ENCODE measurements at places on chromosomes 5 and 9.

GRCh38 chr5:14669975-14670374 is 5.5 kb downstream of the OTULIN start:
- no peak for DNase-seq

- DNase-seq: no peak
Observed at GRCh38 chr5:112584781-112585180, 152.9 kb upstream of the APC start.

DNA sequence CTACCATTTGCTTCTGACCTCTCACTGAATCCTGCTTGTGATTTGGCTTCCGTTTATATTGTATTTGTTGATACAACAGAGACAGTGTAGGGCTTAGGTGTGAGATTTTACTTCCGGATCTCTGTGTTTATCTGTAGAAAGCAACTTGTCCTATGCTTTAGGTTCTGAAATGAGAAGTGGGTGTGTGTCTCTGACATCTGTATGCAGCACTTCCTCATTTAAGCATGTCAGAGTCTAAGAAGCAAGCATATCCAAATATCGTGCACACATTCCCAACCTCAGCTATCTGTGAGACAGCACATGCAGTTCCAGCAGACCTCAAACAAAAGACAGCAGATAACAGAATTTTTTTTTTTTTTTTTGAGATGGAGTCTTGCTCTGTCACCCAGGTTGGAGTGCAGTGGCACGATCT is 16.3 kb downstream of the KLF9 start:
- no peak for DNase-seq

- DNase-seq: no peak
Observed at GRCh38 chr9:107973451-107973850, 483.9 kb upstream of the KLF4 start.

GRCh38 chr5:10634562-10634961 is 70.7 kb downstream of the ANKRD33B start:
- no peak for DNase-seq

GRCh38 chr9:18756712-18757125 is 276.3 kb downstream of the SAXO1 start:
- no peak for DNase-seq

GRCh38 chr9:126893079-126893478 is 21.5 kb upstream of the RALGPS1 start:
- DNase-seq: no peak

GRCh38 chr9:129794549-129794948 is 8.4 kb upstream of the TOR1B start:
- no peak for DNase-seq

DNA sequence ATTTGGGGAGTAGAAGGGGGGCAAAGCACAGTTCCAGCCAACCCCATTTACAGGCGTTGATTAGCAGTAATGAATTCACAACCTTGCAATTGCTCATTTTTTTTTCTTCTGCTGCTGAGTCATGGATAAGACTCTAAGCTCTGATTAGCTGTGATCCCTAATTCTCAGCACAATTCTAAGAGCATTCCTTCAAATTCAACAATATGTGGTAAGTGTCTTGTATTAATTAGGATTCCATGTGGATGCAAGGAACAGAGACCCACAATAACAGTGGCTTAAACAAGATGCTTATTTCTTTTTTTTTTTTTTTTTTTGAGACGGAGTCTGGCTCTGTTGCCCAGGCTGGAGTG is 133.4 kb downstream of the PALM2AKAP2 start:
- DNase-seq: no peak

- no peak for DNase-seq
Observed at GRCh38 chr5:32449262-32449661, 4.7 kb upstream of the ZFR start.

- DNase-seq: no peak
Observed at GRCh38 chr9:38110476-38110875, 41.4 kb upstream of the SHB start.

DNA sequence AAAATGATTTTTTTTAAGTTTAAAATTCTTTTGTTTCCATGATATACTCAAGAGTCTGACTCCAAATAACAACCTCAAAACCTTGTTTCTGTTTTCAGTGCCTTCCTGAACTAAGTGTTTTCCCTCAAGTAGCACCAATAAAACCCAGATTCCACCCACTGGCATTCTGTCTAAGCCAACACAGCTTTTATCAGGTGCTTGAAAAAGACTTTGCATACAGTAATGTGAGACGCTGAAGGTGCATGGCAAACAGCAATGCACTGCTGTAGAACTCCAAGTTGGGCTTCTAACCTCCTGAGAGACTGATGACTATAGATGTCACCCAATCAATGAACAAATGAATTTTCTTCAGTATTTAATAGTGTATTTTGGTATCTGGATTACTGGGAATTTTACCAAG is 95.7 kb downstream of the NFIB start:
- DNase-seq: no peak

- no peak for DNase-seq
Observed at GRCh38 chr9:138038244-138038671, 160.7 kb downstream of the CACNA1B start.

DNA sequence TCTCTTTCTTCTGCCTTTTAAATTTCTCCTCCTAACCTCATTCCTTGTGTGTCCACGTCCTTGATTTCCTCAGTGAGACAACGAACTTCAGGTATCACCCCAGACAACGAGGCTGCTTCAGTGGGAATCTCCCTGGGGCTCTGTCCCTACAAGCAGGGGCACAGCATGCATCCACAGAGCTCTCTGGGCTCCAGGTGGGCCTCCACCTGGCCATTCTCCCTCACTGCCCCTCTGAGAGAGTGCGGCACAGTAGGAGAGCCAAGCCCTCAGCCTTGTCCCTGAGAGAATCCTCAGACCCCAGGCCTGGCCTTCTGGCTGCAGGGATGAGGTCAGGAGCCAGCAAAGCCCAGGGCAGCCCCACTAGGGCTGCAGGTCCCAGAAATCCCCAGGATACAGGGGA is 105.3 kb downstream of the LHFPL2 start:
- DNase-seq: no peak

- DNase-seq: no peak
Observed at GRCh38 chr9:126636983-126637798, 23.5 kb downstream of the LMX1B start.

GRCh38 chr9:106936680-106937079 is 73.7 kb downstream of the ZNF462 start:
- no peak for DNase-seq

GRCh38 chr9:131111854-131112311 is 13.5 kb upstream of the NUP214 start:
- DNase-seq: no peak

- DNase-seq: no peak
Observed at GRCh38 chr5:141507387-141508091, 18.7 kb downstream of the PCDHGC5 start.

DNA sequence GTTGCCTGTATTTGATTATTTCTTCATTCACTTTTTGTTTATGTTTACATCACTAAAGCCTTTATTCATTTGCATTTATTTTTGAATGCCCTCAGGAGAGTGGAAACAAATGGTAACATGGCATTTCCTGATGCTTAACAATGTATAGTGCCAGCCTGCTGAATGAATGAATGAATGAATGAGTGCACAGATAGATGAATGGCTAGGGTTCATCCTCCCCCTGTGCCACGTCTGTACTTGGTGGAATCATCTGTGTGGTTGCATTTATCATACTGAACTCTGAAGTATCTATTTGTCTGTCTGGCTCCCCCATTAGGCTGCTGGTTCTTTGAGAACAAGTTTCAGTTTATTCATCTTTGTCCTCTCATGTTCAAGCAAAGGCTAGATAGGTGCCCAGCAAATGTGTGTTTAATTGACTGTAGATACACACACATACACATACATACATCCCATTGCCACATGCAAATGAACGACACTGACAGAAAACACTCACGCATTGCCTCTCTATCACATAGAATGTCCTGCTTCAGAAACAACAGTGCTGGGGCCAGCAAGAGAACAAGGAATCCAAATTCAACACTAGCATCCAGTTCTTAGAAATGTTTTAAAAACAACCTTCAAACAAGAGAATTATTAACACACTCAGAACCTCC is 150.4 kb downstream of the PAPPA start:
- DNase-seq: no peak

DNA sequence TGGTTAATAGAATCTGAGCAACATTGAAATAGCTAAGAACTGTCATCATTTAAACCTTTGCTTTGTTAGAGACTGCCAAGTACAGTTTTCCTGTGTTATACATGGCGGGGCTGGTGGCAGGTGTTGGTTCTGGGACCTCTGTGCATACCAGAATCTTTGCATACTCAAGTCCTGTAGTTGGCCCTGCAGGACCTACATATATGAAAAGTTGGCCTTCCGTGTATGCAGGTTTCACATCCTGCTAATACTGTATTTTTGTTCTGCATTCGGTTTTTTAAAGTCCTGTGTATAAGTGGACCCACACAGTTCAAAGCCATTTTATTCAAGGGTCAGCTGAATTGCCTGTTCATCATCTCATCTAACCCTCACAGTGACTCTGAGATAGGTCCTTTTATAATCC is 36.4 kb downstream of the LARP1 start:
- no peak for DNase-seq

DNA sequence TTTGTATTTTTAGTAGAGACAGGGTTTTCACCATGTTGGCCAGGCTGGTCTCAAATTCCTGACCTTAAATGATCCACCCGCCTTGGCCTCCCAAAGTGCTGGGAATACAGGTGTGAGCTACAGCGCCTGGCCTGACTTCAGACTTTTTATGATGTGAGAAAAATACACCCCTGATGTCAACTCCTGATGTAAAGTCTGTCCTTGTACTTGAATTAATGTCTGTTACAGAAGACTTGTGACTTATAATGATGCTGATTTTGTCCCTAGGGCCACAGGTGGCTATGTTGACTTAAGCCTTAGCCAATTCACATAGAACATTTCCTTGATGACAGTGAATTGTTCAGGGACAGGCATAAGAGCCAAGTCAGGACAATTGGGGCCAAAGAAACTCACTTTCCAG is 42.5 kb upstream of the MELK start:
- DNase-seq: no peak

- no peak for DNase-seq
Observed at GRCh38 chr9:21070171-21070571, 7.6 kb downstream of the IFNB1 start.

GRCh38 chr5:72633649-72634048 is 126.4 kb upstream of the ZNF366 start:
- DNase-seq: no peak

GRCh38 chr5:154174091-154174490 is 16.4 kb upstream of the GALNT10 start:
- no peak for DNase-seq

DNA sequence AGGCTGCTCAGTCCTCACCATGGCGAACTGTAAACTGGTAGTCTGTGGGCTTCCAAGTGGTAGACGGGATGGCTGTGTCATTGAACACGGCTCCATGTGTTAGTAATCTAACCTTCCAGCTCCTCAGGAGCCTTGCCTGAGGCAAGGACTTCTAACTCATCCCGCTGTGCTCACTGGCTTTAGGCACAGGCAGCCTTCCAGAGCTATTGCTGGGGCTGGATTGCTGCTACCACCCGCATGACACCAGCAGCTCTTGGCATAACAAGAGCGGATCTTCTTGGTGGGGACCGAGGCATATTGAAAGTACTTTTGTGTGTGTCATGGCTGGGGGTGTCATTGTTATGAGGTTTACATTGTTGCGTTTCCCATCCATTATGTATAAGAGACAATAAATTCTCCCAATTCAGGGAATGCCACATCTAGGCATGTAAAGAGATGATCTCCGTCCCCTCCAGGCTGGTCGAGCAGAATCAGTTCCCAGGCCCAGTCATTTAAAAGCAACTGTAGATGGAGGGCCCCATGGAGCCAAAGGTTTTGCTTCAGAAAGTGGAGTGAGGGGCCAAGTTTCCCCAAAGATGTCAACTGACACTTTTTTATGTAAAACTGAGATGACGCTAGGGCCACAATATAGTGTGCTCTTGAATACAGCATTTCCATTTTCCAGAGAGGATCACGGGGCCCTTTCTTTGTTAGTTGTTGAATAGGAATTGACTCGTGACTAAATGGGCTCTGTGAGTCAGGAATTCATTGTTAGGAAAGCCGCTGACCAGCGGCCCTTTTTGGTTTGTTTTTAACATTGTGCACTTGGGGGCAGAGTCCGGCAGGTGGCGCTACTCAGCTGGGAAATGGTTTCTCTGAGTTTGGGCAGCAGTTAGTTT is 759.5 kb downstream of the TAF11L14 start:
- peak; percentile 2 for DNase-seq

- DNase-seq: no peak
Observed at GRCh38 chr5:157456301-157456700, 3.7 kb upstream of the NIPAL4 start.

GRCh38 chr9:84484172-84484571 is 143.6 kb upstream of the SLC28A3 start:
- DNase-seq: no peak

DNA sequence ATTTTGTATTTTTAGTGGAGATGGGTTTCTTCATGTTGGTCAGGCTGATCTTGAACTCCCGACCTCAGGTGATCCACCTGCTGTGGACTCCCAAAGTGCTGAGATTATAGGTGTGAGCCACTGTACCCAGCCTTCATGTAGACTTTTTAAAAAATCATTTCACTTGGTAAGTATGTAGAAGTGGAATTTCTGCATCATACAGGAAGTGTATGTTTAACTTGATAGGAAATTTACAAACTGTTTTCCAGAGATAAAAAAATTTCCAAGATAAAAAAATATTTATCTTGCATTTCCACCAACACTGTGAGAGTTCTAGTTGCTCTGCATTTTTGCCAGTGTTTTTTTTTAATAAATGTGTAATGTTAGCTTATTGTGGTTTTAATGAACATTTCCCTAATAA is 155.8 kb downstream of the ZNF608 start:
- no peak for DNase-seq

DNA sequence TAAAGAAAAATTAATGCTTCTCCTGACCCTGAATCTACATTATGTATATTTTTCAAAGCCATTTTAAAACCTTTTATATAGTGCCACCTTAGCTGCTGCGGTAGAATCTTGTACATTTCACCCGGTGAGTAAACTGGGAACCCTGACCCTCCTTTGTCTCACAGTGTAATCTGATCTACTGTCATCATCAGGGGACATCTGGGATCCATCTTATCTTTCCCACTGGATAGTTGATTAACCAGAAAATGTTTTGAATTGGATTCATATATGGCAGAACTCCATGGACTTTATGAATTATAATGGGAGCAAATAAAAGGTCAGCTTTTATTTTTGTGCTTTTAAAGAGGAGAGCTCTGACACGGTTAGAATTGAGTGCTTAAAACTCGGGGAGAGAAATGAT is 95.0 kb downstream of the ADAMTSL1 start:
- no peak for DNase-seq

DNA sequence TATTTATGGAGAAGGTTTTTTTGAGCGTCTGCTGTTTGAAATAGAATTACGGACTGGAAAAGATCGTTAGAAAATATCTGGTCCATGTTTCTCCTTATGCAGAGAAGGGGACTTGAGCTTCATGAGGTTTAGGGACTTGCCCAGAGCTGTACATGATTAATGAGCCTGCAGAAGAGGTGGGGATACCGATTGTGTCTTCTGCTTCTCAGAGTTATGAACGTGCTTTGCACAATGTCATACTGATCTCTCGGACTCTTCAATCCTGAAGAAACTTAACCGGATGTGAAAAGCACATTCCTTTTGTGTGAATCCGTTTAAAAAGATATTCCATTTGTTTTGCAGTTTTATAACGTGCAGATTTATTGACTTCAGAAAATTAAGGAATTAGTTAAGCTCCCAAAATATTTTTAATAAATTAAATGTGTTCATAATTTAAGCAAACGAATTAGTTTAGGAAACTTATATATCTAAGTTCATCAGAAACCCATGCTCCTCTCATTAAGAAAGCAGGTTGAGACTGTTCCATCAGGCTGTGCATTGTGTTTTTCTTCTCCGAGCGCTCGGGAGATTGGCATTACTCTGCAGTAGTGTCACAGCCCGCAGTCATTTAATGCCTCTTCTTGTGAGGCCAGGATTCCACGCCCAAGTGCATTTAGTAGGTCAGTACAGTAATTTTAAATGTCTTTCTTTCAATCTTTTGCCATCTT is 40.8 kb upstream of the MEF2C start:
- DNase-seq: no peak
